Putamen (tissue), 1 donor: ENCODE measurements at places on chromosomes 12 and 14.
A peak's percentile ranks its signal among the peaks of the same experiment; 100 is the strongest.

GRCh38 chr14:54226103-54226502 lies 170.7 kb upstream of the CDKN3 start:
- DNase-seq: no peak

DNA sequence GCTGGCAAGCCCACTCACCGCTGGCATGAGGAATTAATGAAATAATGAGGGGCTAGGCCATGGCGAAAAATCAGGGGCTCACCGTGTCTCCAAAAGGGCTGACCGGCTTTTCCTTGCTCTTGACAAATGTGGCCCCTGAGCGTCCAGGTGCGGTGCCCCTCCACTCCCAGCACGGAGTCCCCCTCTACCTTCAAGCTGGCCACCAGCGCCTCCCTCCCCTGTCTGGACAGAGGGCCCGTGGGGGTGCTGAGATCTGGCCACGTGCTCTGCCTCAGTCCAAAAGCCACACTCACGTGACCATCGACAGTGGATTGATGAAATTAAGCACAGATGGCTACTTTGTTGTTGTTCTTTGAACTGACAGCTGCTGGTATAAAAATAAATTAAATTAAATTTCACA lies 78.8 kb upstream of the BCL11B start:
- DNase-seq: no peak

DNA sequence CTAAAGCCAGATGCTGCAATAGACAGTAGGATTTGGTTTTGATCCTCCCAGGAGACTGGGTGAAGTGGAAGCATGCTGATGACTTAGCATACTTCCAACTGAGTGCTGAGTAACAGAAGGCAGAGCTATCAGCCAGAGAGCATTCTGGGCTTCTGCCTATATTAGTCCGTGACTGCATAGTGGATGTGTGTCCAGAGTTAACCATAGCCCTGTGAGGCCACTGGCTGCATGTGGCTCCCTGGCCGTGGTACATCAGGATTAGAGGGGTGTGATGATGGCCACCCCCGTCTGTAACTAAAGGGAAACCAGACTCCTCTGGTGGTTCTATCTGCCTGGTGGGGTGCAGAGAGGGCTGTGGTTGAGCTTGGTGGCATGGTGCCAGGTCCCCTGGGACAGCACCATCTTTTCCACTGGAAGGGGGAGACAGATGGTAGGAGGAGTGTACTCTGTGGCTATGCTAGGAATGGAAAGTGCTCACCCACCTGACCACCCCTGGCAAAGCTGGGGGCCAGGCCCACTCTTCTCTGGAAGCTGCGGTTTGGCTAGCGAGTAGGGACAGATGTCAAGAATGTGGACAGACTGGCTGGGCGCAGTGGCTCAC lies 27.4 kb downstream of the ABCD4 start:
- no peak for DNase-seq

DNA sequence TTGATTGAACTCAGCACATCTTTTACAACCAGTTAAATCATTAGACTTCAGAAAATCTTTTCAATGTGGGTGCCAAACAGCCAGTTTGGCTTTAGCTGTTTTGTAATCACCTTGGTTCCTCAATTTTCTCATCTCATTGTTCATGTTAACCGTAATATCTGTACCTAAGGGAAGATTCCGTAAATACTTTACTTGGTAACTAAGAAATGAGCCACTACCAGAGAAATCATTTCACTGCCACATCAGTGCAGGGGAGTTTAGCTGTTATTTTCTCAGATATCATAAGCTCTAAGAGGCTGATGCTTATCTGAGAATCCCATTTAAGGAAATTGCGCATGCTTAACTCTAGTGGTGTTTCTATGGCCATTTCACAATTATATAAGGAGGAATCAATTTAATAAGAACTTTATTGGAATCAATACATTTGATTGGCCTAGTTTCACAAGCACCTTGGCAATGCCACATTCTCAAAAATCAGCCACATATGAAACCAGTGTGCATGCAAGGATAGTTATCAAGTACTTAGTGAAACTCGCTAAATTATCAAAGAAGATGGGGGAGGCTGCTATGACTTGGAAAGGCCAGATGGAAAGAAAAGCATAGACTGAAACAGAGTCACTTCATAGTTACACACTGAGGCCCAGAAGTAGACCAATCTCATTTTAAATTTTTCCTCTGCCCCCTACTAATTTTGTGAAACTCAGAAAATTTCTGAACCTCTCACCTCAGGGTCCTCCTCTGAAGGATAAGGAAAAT lies 28.1 kb upstream of the IL22 start:
- DNase-seq: no peak

- no peak for DNase-seq
Observed at GRCh38 chr12:41577995-41578394, 389.9 kb downstream of the PDZRN4 start.

DNA sequence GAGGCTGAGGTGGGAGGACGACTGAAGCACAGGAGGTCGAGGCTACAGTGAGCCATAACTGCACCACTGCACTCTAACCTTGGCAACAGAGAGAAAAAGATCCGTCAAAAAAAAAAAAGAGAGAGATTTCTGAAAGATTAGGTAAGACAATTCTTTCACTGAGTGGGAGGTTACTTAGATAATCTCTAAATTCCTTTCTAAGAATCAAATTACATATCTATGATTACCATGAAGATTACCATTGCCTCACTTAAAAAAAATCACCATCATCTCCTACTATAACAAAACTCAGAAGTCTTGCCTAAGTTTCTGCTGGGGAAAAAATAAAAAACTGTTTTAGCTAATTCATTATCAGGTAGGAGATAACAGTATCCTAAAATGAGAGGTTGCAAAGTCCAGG lies 366.7 kb downstream of the DUSP6 start:
- DNase-seq: no peak

DNA sequence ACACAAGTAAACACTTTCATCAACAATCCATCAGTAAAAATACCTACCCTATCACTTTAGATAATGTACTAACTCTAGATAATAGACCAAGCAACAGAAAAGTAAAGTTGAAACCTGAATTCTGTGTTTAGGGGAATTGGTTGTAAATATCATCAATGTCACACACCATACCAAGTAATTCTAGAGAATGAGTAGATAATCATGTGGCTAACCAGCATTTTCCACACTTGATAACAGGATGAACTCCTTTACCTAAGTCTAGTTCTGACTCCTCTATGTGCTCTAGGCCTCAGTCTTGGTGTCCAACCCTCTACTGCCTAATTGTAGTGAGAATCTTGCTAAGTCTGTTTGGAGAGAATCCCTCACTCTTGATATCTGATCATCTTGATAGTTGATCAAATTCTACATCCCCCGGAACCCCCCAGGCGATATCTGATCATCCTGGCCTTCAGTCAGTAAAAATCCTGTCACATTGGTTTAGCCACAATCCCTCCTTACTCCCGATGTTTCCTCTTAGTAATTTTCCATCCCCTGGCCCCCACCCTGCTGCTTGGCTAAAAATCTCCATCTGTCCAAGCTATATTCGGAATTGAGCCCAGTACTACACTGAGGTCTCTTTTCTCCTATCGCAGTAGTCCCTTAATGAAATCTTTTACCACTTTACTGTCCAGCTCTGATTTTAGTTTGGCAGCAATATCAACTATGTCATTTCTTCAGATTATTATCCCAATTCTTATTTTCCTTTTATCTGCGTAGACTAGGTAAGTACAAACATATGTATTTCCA lies 3.4 kb upstream of the SLCO1A2 start:
- no peak for DNase-seq

- DNase-seq: peak; percentile 14
Observed at GRCh38 chr12:19575337-19576243, 136.3 kb downstream of the AEBP2 start.

GRCh38 chr14:64646103-64646502 lies 58.1 kb upstream of the PLEKHG3 start:
- no peak for DNase-seq

- no peak for DNase-seq
Observed at GRCh38 chr14:77198561-77198960, 17.0 kb downstream of the TMEM63C start.

GRCh38 chr12:72207079-72207478 lies 65.1 kb upstream of the TRHDE start:
- DNase-seq: no peak

- DNase-seq: no peak
Observed at GRCh38 chr12:81617915-81618314, 141.2 kb downstream of the PPFIA2 start.

DNA sequence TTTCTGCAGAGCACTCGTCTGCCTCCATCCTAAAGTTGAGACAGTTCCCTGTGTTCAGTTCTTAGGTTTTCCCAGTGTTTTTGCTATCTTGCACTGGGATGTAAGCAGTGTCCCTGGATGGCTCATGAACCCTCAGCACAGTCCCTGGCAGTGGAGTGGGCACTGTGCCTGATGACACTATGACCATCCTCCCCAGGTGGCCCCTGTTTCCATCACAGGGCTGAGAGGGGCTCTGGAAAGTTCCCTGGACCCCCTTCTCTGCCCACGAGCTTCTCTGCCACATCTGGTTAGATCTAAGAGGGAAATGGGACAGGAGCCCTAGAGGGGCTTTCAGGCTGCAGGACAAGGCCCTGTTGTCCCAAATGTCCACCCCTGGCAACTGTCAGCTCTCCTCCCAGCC lies 249.8 kb upstream of the SFSWAP start:
- no peak for DNase-seq

- DNase-seq: no peak
Observed at GRCh38 chr12:9851927-9852326, 17.2 kb downstream of the CLEC2B start.

DNA sequence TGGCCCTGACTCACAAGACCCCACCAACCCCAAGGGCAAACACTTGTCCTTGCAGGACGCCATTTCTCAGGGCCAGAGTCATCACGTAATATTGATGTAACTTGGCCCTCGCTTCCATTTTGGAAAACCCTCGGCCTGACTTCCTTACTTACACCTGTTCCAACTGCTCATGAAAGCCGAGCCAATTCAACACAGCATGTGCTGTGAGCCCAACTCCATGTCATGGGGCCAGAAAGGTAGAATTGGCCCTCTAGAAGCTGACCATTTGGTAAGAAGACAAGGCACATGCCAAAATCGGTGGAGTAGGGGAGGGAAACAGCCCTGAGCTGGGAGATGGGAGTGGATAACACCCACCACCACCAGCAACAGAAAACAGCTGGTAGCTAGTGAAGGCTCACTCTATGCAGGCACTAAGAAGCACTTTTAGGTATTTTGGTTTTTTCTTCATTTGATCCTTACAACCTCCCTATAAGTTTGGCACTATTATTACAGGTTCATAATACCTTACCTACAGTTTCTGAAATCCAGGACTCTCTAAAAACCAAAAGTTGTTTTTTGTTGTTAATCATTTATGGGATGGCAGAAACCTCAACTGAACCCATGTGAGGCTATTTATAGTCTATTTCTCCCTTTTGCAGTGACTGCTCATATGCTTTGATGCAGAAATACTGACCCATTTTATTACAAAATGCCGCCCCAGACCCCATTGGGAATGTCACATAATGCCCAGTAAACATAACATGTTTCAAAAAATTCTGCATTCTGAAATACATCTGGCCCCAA lies 6.5 kb downstream of the TTC7B start:
- DNase-seq: no peak

GRCh38 chr12:83150465-83151189 lies 463.9 kb downstream of the TMTC2 start:
- DNase-seq: no peak

DNA sequence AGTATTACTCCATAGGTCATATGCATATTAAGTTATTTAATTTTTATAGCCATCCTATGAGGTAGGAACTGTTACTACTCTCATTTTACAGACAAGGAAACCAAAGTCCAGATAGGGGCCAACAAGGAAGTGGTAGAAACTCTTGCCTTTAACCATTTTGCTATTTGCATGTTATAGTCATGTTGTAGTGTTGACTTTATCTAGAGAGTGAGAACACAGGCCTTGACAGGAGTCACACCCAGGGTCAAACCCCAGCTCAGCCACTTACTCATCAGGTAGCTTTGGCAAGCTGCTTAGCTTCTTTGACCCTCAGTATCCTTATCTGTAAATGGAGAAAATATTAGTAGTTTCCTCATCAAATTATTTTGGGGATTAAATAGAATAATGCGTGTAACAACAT lies 156.2 kb downstream of the CAND1 start:
- no peak for DNase-seq

GRCh38 chr14:58740379-58740935 lies 102.7 kb downstream of the DACT1 start:
- DNase-seq: peak; percentile 43

GRCh38 chr12:104740668-104741067 lies 217.4 kb downstream of the SLC41A2 start:
- peak; percentile 47 for DNase-seq

DNA sequence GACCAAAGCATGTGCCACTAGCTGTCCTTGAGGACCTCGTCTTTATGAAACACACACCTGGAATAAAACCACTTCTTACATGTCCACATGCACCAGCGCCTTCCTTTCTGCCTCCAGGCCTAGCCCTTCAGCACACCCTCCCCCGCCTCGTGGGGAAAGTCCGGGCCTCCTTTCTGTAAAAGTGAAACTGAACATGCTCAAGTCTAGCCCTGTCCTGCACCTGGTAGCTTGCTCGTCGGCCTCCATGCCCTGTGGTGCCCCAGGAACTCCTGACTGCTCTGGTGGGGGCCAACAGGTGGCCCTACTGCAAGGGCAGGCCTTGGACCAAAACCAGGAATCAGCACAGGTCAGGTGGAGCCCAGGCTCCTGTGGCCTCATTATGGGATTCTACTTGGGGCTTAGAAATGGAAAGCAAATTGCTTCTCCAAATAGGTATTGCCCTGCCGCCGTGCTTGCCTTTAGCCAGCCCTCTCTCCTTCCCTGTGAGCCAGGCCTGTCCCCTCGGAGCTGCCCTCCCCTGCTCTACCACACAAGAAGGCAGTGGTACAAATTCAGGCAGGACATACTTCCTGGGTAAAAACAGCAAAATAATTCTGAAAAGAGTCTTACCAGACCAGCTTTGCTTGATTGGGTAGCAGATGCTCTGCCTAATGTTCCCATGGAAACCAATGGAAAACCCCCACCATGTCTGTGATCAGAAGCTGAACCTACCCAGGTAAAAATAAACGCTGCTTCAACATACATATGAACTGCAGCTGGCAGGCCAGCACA lies 43.5 kb downstream of the ERH start:
- DNase-seq: peak; percentile 27

DNA sequence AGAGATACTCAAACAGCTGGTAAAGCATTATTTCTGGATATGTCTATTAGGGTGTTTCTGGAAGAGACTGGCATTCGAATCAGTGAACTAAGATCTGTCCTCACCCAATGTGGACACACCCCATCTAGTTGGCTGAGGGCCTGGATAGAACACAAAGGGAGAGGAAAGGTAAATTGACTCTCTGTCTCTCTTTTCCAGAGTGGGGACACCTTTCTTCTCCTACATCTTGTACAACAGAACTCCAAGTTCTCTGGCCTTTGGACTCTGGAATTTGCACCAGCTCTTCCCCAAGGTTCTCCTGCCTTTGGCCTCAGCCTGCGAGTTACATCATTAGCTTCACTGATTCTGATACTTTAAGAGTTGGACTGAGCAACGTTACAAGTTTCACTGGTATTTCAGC lies 1253.9 kb downstream of the SLC16A7 start:
- no peak for DNase-seq

- no peak for DNase-seq
Observed at GRCh38 chr12:54300732-54301427, at the start of gene NFE2. Gene NFE2 (minus strand): TSS chr12:54301015. CDS start chr12:54295248, 5,767 bp downstream.

DNA sequence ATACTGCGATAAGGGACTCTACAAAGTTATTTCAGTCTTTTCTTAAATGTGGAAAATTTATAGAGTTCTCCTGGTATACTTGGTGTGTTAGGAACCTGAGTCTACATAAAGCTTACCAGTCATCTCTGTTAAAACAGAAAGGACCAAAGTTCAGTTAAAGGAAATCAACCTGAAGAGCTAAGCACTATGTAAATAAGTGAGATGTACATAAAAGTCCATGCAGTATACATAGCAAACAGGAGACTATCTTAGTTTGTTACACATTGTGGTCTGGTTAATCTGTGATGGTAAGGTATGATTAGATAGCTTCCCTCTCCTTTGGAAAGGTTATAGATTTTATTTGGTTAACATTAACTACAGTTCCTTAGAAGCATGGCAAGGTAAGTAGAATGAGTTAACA lies 75.9 kb downstream of the ATP2B1 start:
- DNase-seq: no peak
